T-helper 17 cell (primary cell): ENCODE measurements at places on chromosomes 5 and 9.

GRCh38 chr9:37778534-37778933 lies 6.3 kb downstream of the EXOSC3 start:
- no peak for DNase-seq

GRCh38 chr5:179762079-179762780 lies 29.6 kb downstream of the MAML1 start:
- DNase-seq = no peak

GRCh38 chr5:150386024-150386855 lies 26.5 kb downstream of the CD74 start:
- no peak for DNase-seq

GRCh38 chr9:68509689-68510088 lies 31.0 kb downstream of the TMEM252 start:
- DNase-seq = no peak
